ENCODE measurements at places on chromosomes 3 and 15. TPM values are rescaled to one million over a fixed set of nuclear protein-coding genes. Genes with fewer than 3 reads are reported as not detected.
A peak's percentile ranks its signal among the peaks of the same experiment; 100 is the strongest.

Gene ACKR4
- total RNA-seq = 0.25 TPM

Gene CLDN18
- 0.23 TPM for total RNA-seq

DNA sequence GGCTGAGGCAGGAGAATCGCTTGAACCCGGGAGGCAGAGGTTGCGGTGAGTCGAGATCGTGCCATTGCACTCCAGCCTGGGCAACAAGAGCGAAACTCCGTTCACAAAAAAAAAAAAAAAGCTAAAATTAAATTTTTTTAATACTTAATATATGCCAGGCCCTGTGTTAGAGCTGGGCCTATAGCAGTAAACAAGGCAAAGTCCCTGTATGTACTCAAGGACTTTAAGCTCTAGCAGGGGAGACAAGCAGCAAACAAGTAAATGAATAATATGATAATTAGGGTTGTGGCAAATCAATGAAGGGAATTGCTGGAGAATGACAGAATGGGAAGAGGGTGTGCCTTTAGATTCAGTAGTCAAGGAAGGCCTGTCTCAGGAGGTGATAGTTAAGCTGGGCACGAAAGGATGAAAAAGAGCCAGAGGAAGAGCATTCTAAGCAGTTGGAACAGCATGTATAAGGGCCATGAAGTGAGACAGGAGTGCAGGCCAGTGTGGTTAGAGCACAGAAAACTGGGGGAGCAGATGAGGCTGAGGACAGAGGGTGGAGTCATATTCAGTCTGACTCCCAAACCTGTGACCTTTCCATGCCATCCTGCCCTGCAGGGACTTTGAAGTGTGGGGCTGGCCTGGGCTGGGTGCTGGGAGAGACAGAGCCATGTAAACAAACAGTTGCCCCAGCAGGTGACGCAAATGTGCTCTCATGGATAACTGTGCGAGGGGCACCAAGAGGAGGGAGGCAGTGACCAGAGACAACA, 6.6 kb upstream of the RAF1 start:
- no peaks in the 10 kb centered on the region for H3K36me3 ChIP-seq
- no peak overlapping the region for H3K4me3 ChIP-seq
- no peaks in the 10 kb centered on the region for H3K27me3 ChIP-seq
- no peaks in the 10 kb centered on the region for H3K4me1 ChIP-seq
- no peak for DNase-seq
- H3K27ac ChIP-seq = no peak overlapping the region

Gene CPLX3
- 0.16 TPM for total RNA-seq

Gene PRR23B
- not detected for total RNA-seq

DNA sequence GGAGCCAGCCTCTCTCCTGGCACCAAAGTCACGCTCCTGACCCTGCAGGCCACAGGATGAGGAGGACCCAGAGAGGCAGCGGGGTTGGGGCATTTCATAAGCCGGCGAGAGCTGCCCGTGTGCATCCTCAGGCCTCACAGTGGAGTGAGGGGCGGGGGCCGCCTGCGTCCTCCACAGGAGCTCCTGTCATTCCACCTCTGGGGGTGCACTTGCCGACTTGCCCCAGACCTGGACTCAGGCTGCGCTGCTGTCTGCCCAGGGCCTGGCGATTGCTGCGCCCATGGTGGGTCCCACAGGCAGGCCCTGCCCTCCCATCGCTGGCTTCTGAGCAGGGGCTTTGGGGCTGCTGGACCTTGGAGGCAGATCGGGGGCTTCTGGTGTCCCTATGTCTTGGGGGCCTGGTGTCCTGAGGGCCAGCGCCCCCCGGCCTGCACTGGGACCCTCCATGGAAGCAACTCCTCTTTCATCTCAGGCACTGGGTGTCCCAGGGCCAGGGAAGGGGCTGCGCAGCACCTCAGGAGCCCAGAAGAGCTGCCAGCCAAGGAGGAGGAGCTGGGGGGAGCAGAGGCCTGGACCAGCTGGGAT, 184.0 kb downstream of the GOLGA6L6 start:
- DNase-seq = no peak
- no peak overlapping the region for H3K27ac ChIP-seq
- H3K36me3 ChIP-seq = no peaks in the 10 kb centered on the region
- no peak overlapping the region for H3K4me3 ChIP-seq
- peaks cover 29% of the 10 kb centered on the region for H3K4me1 ChIP-seq

GRCh38 chr3:49724586-49724985, 835 bp upstream of the GMPPB start:
- H3K4me1 ChIP-seq = peaks cover 34% of the 10 kb centered on the region
- H3K36me3 ChIP-seq = peaks cover 4% of the 10 kb centered on the region
- H3K27me3 ChIP-seq = no peaks in the 10 kb centered on the region
- DNase-seq = peak; percentile 35

- no peak overlapping the region for H3K4me3 ChIP-seq
- no peak overlapping the region for H3K27ac ChIP-seq
- DNase-seq = no peak
- H3K4me1 ChIP-seq = no peaks in the 10 kb centered on the region
- no peaks in the 10 kb centered on the region for H3K27me3 ChIP-seq
These were observed 21.5 kb downstream of the TJP1 start for GRCh38 chr15:29800491-29801366.

- no peaks in the 10 kb centered on the region for H3K27me3 ChIP-seq
- no peak for DNase-seq
- no peaks in the 10 kb centered on the region for H3K36me3 ChIP-seq
- H3K27ac ChIP-seq = no peak overlapping the region
- H3K4me1 ChIP-seq = no peaks in the 10 kb centered on the region
These were observed 487.4 kb downstream of the PDCD6IP start for GRCh38 chr3:34285827-34286188.

DNA sequence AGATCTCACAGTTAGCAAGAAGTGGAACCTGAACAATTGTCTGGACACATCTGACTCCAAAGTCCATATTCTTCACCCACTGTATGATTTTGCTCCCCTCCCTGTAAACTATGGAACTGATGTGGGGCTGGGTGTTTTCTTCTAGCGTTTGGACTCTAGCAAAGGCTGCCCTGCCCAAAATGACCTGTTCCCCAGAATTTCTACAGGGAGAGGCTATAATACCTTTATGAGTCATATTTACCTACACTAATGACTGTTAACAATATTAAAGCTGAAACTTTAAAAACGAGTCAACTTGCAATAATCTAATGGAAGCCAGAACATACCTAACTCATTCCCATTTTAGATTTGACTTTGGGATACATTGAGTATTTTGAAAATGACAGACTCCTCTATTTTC, 531.2 kb upstream of the CFAP20DC start:
- no peaks in the 10 kb centered on the region for H3K4me1 ChIP-seq
- DNase-seq = no peak
- H3K4me3 ChIP-seq = no peak overlapping the region
- H3K27ac ChIP-seq = no peak overlapping the region
- H3K27me3 ChIP-seq = no peaks in the 10 kb centered on the region

DNA sequence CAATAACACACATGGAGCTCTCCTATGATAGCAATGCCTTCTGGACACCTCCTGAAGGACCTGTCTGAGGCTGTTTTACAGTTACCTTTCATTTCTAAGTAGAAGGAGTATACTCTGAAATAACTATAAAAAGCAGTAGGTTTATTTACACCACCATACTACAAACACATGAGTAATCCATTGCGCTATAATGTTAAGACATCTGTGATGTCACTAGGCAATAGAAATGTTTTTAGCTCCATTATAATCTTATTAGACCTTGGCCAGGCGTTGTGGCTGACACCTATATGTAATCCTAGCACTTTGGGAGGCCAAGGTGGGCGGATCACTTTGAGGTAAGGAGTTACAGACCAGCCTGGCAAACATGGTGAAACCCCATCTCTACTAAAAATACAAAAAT, 24.7 kb downstream of the PXK start:
- H3K4me1 ChIP-seq = peaks cover 2% of the 10 kb centered on the region
- H3K4me3 ChIP-seq = no peak overlapping the region
- H3K27ac ChIP-seq = no peak overlapping the region
- no peaks in the 10 kb centered on the region for H3K27me3 ChIP-seq
- DNase-seq = no peak
- no peaks in the 10 kb centered on the region for H3K36me3 ChIP-seq

Gene REC114
- not detected for total RNA-seq

DNA sequence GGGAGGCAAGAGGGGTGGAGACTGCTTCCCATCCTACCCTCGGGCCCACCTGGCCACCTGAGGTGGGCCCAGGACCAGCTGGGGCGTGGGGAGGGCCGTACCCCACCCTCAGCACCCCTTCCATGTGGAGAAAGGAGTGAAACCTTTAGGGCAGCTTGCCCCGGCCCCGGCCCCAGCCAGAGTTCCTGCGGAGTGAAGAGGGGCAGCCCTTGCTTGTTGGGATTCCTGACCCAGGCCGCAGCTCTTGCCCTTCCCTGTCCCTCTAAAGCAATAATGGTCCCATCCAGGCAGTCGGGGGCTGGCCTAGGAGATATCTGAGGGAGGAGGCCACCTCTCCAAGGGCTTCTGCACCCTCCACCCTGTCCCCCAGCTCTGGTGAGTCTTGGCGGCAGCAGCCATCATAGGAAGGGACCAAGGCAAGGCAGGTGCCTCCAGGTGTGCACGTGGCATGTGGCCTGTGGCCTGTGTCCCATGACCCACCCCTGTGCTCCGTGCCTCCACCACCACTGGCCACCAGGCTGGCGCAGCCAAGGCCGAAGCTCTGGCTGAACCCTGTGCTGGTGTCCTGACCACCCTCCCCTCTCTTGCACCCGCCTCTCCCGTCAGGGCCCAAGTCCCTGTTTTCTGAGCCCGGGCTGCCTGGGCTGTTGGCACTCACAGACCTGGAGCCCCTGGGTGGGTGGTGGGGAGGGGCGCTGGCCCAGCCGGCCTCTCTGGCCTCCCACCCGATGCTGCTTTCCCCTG, 2.2 kb upstream of the FES start:
- no peak overlapping the region for H3K27ac ChIP-seq
- no peaks in the 10 kb centered on the region for H3K27me3 ChIP-seq
- no peak for DNase-seq
- no peak overlapping the region for H3K4me3 ChIP-seq

DNA sequence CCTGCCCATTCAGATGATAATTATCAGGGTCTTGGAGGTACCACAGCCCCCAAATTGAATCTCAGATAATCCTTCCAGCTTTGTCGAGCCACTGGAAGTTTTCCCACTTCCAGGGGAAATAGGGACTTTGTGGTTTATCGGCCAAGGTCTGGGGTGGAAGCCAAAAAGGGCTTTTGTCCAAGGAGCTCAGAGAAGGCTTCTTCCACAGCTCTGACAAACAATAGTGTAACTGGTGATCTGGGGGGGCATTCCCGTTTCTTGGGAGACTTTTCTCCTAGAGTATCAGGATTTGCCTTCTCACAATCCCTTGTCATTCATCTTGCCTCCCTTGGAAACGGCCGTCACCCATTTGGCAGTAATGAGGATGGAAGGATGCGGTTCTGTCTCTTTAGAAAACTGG, 18.4 kb downstream of the SRGAP3 start:
- H3K36me3 ChIP-seq = no peaks in the 10 kb centered on the region
- DNase-seq = no peak
- no peaks in the 10 kb centered on the region for H3K27me3 ChIP-seq
- no peaks in the 10 kb centered on the region for H3K4me1 ChIP-seq

DNA sequence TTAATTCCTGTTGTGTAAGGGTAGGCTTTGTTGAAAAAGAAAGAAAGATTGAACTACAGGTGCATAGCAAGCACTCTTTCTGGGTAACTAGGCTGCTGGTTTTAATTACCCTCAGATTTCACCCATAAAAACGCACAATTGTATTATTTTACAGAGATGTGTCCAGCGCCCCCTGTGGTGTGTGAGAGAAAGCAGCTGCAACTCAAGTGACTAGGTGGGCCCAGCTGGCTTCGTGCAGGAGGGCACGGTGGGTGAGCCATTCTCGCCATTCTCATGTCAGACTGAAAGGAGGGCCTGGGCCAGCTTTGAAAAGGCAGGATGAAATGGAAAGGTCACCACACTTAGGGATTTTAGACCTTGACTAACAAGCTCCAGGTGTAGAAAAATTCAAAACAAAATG, 122.6 kb downstream of the LRIG1 start:
- H3K27ac ChIP-seq = peak overlapping the region; percentile 73
- peaks cover 81% of the 10 kb centered on the region for H3K36me3 ChIP-seq
- H3K4me3 ChIP-seq = no peak overlapping the region
- H3K4me1 ChIP-seq = peaks cover 14% of the 10 kb centered on the region

DNA sequence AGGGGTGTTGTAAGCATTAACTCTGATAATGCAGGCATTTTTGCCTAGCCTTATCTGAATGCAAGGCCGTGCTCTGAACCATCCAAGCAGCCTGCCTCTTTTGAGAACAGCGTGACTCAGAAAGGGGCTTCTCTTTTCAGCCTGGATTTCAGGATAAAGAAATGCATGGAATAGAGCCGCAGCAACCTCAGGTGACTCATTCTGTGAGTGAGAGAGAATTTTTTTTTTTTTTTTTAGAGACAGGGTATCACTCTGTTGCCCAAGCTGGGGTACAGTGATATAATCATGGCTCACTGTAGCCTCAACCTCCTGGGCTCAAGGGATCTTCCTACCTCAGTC, 20.6 kb upstream of the PDE8A start:
- no peak for DNase-seq
- H3K4me1 ChIP-seq = no peaks in the 10 kb centered on the region
- no peaks in the 10 kb centered on the region for H3K36me3 ChIP-seq
- no peak overlapping the region for H3K4me3 ChIP-seq
- H3K27ac ChIP-seq = no peak overlapping the region
- no peaks in the 10 kb centered on the region for H3K27me3 ChIP-seq

DNA sequence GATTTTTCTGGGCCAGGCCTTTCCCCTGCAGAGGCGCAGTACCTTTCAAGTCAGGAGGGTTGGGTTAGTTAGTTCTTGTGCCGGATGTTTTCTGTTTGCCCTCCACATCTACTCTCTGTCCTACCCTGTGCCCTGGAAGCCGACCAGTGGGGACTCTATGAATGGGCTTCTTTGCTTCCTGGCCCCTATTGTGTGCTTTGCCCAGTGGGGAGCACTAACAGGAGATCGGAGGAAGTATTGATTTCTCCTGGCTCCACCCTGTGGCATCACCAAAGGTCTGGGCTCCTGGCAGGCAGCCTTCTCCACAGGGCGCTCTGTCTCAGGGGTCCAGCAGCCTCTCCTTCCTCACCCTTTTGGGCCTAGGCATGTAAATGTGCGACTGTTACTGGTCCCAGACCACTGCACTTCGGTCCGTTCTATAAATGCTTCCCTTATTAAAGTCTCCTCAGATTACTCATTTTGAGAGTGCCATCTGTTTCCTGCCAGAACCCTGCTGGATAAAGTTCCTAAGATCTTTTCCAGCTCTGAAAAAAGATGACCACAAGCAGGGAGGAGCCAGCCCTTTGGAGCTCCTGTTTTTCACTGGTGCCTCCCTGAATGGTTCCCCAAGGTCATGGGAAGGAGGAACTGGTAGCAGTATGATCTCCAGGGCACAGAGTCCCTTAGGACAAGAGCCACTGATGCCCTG, 44.5 kb downstream of the CTDSPL start:
- H3K4me1 ChIP-seq = peaks cover 20% of the 10 kb centered on the region
- DNase-seq = no peak
- H3K36me3 ChIP-seq = no peaks in the 10 kb centered on the region
- no peaks in the 10 kb centered on the region for H3K27me3 ChIP-seq

GRCh38 chr15:78567531-78567930, 2.2 kb downstream of the CHRNA5 start:
- no peak for DNase-seq
- no peaks in the 10 kb centered on the region for H3K36me3 ChIP-seq
- no peaks in the 10 kb centered on the region for H3K27me3 ChIP-seq

- no peaks in the 10 kb centered on the region for H3K36me3 ChIP-seq
- no peak overlapping the region for H3K27ac ChIP-seq
- no peaks in the 10 kb centered on the region for H3K27me3 ChIP-seq
- H3K4me1 ChIP-seq = no peaks in the 10 kb centered on the region
These were observed 304.1 kb upstream of the MME start for GRCh38 chr3:154775821-154776548.

Data from T-cell (primary cell).